ENCODE measurements at places on chromosomes 2 and 18. TPM values are rescaled to one million over a fixed set of nuclear protein-coding genes. Genes with fewer than 3 reads are reported as not detected.

DNA sequence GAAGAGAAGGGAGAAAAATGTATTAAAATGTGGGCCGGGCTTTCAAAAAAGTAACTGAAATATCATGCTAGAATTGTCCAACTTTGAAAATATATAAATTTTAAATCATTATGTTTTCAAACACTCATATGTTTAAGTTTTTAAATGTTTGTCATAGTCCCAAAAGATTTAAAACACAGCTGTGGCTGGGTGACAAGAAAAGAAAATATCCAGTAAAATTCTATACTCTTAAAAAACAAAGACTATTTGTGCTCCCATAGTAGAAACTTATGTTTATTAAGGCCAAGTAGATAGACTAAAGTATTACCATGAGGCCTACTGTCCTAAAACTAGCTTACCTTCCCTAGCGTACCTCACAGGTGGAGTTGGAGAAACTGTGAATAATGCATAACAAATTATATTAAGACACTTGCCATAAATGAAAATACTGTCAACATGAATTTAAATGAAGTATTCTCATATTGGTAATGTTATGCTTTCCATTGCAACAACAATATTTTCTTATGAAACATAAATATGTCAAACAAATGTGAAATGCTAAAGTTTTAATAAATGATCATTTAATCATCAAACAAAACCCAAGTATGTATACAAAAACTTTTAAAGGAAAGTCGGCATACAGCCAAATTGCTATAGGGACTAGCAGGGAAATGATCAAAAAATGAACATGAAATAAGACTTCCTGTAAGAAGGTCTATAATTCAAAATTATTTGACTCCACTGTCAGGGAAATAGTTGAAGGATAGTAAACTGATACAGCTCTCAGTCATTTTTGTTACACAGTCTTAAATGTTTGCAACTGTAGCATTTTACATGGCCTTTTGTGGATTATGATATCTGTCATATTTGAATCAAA, 13.4 kb downstream of the MEIS1 start:
- peak; percentile 49 for DNase-seq

PLA2R1 gene
- 27.0 TPM for total RNA-seq

VWC2L gene
- not detected for total RNA-seq

ATP6V1C2 gene
- total RNA-seq = not detected

DNA sequence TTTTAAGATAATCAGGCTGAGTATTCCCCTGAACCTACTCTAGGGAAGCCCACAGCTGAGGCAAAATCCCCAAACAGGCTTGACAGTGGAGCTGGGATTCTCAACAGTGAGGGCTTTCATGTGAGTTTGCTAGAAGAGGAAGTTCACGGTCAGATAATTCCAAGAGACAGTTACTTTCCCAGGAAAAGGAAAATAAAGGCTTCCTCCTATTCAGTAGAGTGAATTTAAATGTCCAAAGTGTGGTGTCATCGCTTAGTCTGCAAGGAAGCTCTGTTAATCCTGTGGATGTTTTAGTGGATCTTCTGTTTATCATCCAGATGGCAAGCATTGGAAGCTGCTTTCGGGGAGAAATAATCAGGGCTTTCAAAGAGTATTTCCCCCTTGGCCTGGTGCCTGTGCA, 119.8 kb downstream of the RPIA start:
- DNase-seq = no peak

CCDC141 gene
- 2.7 TPM for total RNA-seq

LOXHD1 gene
- not detected for total RNA-seq

GCG gene
- total RNA-seq = not detected

GRCh38 chr18:72866442-72866900, 1.3 kb downstream of the NETO1 start:
- DNase-seq = no peak

DNA sequence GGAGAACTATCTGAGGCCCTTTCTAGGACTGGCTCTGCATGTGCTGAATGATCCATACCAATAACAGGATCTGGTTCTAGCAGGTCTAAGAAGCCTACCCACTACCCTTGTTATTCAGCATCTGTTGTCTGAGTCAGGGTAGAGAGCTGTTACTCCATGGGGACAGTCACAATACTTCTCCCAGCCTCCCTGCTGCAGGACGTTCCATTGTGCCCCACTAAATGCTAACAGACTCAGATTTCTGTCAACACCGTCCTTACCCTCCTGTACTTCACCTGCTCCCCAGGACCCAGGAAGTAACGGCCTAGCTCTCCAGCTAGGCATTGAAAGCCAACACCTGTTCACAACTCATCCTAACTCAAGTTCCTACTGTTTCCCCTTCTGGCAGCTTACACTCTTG, 719.7 kb upstream of the ID2 start:
- no peak for DNase-seq

GRCh38 chr2:173828189-173829142, 136.7 kb downstream of the SP3 start:
- DNase-seq = peak; percentile 73

Data from fibroblast of the aortic adventitia (primary cell).